ENCODE measurements at places on chromosomes 4 and X.

DNA sequence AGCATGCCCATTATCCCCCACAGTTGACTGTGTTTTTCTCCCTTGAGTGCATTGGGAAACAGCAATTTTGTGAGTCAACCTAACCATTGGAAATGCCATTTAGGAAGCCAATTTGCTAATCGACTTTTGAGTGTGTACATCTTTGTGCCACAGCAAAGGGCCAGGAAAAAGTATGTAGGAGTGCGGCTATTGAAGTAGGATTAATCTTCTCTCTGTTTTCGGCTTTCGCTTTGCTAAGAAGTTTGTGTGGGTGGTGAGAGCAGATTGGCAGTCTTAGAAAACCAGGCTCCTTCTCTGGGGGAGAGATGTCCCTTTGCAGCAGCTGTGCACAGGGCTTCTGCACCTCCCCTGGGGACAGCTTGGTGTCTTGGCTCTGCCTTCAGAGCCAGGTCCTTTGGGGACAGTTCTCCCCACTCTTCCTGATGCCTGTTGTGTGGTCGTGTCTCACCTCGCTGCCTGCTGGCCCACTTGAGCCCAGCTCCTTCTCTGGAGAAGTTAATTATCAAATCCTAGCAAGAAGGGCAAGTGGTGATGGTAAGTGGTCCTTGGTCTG, 74.5 kb downstream of the GEMIN8 start:
- no peak for DNase-seq

- no peak for DNase-seq
Observed at GRCh38 chrX:100623001-100623400, 13.6 kb downstream of the TSPAN6 start.

DNA sequence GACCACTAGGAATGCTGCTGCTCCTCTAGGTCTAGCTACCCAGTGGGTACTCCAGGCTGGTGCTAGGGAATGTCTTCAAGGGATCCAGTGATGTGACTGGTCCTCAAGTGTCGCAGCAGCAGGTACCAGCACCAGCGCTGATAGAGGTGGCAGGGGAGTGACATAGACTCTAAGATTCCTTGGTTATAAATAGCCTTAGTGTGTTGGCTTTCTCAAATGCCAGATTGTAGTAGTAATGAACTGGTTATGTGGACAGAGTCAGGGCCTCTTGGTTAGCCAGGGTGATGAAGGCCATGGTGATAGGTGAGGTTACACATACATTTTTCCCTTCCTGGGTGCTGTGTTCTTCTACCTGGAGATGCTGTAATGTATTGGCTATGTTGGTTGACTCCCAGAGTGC, 38.3 kb downstream of the DCLK2 start:
- DNase-seq = no peak

- DNase-seq = no peak
Observed at GRCh38 chr4:110032603-110033002, 119.9 kb downstream of the EGF start.

- DNase-seq = no peak
Observed at GRCh38 chrX:55326985-55327384, 62.3 kb upstream of the PAGE3 start.

GRCh38 chr4:13240066-13240465, 244.1 kb downstream of the RAB28 start:
- DNase-seq = peak; percentile 21

DNA sequence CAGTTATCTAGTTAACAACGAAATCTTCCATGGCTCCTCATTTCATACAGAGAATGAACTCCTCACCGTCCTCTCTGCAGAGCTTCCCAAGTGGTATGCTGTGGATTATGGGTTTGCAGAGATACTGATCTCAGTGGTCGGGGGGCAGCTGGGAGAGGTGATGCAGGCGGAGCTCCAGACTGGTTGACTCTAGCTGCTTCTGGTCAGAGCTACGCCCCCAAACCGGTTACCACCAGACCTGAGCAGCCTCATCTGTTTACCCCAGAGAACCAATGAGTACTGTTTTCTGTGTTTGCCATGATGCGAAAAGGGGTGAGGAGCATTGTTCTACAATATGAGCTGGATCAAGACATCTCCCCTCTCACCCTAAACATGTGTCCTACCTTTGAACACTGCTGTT, 135.7 kb upstream of the PLAC1 start:
- DNase-seq = no peak

DNA sequence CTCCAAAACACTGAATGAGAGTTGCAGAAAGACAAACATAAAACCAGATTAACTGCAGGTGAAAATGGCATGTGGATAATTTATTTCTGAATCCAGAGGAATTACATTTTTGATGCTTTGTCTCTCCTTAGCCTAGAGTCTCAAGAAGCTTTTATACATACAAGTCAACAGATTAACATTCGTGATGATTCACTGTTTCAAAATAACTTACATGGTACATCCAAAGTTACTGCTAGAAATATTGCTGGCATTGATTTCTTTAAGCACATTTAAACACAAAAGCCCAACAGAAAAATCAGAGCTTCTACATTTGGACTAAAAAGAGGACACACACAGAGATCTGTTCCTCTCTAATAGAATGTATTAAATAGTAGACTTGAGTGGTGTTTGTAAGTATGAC, 105.6 kb downstream of the AMELX start:
- no peak for DNase-seq

DNA sequence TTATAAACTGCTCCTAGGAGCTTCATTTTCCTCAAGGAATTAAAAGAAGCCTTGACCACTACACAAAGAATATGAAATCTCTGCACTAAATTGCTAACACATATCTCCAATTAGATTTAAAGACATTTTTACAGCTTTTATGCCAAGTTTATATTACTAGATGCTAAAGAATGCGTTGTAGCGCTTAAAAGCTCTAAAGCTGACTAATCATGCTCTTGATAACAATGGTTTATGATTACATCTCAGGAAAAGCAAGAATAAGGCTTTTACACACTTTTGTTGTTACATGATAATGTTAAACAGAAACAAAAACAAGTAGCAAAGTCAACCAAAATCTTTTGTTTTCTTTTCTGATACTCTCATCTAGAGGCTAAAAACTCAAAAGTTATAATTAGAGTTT, 44.7 kb downstream of the SLC10A7 start:
- peak; percentile 50 for DNase-seq

GRCh38 chr4:158758142-158758541, 10.7 kb upstream of the FNIP2 start:
- DNase-seq = peak; percentile 9

DNA sequence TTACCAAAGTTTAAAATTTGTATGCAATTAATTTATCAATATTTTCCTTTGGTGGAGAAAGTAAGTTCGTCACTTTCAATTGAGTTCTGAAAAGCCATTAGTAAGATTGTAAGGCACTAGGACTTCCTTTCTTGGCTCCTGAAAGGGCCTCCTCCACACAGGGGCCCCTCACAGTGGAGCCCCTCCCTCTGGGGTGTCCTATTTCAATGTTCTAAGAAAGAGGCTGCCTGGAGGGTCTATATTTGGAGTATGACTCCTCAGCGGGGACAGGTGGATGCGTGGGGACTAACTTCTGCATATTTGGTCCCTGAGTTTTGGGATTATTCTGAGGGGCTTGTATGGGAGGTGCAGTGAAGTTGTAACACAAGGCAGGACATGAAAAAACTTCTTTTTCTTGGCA, 1.6 kb upstream of the ARMCX4 start:
- DNase-seq = no peak

DNA sequence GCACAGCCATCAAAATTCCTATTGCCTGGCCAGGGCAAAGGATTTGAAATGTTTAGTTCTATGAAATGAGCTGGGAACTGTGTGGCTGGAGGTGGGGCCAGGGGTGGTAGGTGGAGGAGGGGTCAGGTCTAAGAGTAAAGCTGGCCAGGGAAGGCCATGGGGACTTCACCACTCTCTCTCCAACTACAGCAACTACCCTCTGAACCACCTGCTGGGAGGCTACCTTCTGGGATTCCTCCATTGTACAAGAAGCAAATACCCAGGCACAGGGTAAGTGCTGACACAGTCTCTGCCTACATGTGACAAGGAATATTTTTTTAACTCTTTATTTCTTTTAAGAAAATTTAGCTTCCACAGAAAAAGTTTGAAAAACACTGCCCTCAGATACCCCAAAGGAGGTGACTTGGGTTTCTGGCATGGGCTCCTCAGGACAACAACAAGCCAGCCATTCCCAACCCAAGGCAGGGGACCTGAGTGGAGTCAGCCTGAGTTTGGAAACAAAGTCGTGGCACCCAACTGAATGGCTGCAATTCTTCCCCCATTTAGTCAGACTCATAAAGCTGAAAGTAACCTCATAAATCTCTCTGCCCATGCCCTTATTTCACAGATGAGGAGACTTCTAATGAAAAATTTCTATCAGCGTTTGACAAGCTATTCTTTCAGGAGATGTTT, 593.8 kb upstream of the DIPK2B start:
- no peak for DNase-seq

GRCh38 chrX:153981771-153982533, 9.4 kb downstream of the TMEM187 start:
- no peak for DNase-seq

GRCh38 chr4:152635851-152636250, 43.9 kb downstream of the TMEM154 start:
- DNase-seq = no peak

GRCh38 chrX:20665481-20665880, 398.8 kb upstream of the RPS6KA3 start:
- DNase-seq = no peak

DNA sequence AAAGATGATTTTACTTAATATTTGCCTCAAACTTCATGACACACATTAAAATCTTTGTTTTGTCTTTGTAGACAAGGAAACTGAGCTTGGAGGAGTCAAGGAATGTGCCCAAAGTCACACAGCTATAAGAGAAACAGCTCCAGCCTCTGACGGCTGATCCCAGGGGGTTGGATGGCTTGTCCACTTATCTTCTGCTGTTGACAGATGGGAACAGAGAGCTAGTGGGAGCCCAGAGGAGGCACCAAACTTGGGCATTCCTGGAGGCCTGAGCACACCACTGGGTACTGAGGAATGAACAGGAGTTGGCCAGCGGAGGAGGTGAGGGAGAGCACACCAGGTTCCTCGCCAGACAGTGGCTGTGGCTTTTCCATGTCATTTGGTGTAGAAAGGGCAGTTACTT, 56.4 kb upstream of the GPR78 start:
- DNase-seq = no peak

DNA sequence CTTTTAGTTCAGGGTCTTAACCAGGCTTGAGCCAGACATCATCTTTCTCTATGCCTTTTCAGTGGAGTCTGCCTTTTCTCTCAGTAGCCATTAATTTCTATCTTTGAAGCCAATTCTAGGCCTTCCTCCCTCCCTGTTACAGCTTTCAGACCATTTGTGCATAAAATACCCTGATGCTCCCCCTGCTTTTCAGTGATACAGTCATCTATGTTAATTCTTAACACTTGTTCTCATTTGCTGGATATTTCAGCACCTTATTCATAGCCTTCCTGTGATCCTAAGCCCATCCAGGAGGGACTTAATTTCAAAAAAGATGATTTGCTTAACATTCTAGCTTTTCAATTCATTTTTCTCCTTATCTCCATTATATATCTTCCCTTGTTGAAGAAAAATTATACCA, 42.3 kb downstream of the ANXA10 start:
- DNase-seq = no peak

DNA sequence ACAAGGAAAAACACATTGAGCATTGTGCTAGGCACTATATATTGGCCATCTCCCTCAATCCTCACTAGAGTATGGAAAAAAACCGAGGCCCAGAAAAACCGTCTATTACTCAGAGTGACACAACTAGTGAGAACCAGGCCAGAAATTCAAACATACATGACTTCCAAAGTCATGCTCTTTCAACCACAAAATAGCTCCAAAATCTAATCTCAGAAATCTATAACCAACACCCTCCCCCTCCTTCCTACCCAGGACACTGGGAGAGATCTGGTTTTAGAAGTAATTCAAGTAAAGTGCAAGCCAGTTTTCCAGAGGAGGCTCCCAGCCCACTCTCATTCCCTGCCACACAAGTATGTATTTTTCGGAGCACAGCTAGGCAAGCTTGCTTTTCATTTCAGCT, 7.6 kb downstream of the HS3ST1 start:
- DNase-seq = no peak

DNA sequence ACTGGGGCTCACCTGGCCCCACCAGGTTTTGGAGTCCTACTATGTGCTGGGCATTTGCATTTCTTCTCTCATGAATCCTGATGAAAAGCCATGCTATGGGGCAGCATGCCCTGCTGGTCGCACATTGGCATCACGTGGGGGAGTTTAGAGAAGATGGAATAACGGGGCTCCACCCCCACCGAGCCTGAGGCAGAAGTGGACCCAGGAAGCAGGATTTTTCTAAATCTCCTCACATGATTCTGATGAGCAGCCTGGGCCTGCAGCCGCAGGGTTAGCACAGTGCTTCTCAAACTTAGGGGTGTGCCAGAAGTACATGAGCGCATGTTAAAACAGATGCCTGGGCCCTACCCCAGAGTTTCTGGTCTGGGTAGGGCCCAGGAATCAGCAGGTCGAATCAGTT, 4.6 kb upstream of the SORCS2 start:
- DNase-seq = no peak

DNA sequence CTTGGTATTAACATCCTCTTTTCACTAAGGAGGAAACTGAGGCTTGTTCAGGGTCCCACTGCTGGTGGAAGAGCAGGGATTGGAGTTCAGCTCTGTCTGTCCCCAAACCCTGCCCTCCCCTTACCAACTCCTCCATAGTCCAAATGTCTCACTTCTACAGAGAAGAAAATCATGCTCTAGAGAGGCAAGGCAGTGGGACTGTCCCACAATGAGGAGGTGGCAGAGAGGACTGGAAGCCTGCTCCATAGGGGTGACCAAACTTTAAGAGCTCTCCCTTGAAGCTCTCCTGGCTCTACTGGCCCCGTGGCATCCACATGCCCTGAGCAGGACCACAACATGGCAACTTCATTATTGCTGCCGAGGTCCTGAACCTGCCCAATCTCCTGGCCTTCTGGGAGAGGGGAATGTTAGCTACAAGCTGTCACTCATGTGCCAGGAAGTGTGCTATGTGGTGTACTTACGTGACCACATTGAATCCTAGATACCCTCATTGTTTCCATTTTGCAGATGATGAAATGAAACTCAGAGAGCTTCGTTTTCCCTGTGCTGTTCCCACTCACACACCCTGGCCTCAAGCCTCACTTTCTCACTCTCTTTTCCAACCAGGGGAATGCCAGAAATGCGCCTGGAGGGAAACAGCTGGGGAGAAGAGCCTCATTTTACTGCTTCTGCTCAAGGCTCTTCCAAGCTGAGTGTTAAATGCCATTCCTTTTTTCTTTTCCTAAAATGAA, 71.5 kb downstream of the ANAPC4 start:
- DNase-seq = peak; percentile 35

- no peak for DNase-seq
Observed at GRCh38 chr4:2698504-2698903, 57.6 kb downstream of the TNIP2 start.

GRCh38 chrX:145818186-145819113, 821 bp downstream of the SLITRK2 start:
- DNase-seq = no peak

DNA sequence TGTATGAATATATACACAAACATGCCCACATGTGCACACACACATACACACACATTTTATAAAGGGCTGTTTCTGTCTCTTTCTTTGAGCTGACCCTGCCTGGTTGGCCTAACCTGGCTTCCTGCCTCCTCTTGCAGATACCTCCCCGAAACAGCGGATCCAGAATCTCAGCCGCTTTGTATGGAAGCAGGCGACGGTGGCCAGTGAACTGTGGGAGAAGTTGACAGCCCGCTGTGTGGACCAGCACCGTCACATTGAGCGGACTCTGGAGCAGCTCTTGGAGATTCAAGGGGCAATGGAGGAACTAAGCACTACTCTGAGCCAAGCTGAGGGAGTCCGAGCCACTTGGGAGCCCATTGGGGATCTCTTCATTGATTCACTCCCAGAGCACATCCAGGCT, 21.9 kb downstream of the DRP2 start:
- no peak for DNase-seq

- DNase-seq = no peak
Observed at GRCh38 chr4:84480082-84480481, 19.0 kb downstream of the NKX6-1 start.

Data from NCI-H226 (cell line).